ENCODE measurements at places on chromosomes 1 and 21.

- no peak for DNase-seq
These were observed 29.3 kb downstream of the MYOG start for GRCh38 chr1:203056516-203056915.

DNA sequence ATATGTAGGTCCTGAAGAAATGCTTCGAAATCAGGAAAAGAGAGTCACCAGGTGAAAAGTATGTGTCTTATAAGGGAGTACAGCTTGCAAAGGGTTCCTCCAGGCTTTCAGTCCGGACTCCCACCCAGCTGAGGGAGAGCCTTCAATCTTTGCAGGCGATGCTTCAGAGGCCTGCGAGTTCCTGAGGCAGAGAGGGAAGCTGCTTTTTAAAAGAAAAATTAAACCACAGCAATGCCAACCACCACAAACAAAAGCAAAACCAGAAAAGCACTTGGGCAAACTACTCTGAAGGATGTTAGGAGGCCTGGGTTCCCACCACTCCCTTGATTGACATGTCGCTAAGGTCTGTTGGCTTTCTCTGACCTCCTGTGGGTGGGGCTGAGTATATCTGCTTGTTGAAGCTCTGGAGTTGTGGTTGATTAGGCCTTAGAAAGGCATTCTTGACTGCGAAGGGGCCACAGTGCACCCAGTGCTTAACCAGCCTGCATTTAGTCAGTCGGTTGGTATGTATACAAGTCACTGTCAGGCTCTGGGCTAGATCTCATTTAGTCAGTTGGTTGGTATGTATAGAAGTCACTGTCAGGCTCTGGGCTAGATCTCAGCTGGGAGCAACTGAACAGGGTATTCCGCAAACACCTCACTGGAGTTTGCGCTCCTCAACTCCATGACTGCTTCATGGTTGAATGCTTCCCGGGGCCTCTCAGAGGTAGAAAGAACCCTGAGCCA lies 1.2 kb downstream of the NIPAL3 start:
- no peak for DNase-seq

GRCh38 chr1:31122101-31122735 lies 56.7 kb upstream of the PUM1 start:
- DNase-seq: no peak

DNA sequence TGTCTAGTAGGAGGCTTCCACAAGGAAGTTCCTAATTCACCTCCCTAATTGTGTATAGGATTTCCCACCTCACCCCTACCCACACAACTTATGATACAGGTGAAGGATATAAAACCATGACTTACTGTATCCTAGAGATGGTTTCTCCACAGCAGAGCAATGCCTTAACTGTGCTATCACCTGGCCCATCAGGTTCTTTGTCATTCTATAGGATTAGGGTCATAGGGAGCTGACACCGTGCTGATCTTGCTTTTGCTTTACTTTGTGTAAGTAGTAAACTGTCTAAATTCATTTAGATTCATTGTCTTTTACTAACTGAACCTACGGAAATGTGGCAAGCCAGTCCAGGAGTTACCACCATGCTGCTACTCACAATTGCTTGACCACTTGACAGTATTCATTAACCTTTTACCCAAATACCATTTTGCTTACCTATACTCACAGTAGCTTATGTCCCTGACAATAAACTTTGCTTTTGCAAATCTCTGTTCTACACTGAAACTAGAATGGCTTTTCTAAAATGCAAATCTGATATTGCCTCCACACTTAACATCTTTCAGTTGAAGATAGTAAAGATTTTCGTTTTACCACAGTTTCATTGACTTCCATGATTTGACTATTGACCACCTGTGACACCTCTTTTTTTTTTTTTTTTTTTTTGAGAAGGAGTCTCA lies 147.6 kb downstream of the IFI44 start:
- no peak for DNase-seq

DNA sequence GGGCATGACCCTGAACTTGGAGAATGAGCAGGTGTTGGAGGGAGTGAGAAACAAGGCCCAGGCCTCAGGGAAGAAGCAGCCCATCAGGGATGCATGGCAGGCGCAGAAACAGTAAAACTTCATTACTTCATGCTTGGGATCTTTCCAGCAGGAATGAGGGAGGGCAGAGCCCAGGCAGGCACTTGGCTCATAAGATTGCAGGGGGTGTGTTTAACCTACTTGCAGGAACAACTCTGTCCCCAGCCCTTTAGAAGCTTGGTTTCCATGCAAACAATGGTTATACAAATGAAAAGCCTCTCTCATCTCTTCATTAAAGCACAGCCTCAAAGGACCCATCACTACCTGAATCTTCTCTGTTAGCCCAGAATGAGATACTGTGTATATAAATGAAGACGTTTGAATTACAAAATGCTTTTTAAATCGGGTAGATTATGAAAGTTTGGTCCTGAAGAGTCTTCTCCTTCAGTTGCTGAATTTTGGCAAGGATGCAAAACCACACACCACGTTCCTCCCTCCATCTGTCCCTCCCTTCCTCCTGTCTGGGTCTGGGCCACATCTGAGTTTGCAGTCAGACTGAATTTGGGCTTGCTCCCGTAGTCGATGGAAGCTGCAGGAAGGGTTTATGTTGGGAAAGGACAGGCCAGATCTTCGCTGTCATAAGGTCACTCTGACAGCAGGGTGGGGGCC lies 154.4 kb upstream of the KLHDC7A start:
- DNase-seq: no peak

- DNase-seq: peak; percentile 38
These were observed 175.1 kb downstream of the ADSS2 start for GRCh38 chr1:244276646-244277045.

DNA sequence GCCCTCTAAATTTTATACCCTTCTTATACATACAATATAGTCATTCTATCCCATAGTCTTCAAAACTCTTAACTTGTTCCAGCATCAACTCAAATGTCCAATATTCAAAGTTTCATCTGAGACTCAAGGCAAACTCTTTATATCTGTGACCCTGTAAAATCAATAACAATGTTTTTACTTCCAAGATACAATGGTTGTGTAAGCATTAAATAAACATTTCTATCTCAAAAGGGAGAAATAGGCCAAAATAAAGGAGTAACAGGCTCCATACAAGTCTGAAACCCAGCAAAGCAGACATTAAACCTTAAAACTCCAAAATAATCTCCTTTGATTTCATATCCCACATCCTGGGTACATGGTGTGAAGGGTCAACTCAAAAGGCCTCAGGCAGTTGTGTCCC lies 1299.1 kb downstream of the MRPL39 start:
- DNase-seq: no peak

GRCh38 chr1:43204394-43204793 lies 32.3 kb downstream of the CFAP57 start:
- no peak for DNase-seq

GRCh38 chr1:31575369-31576140 lies 760 bp upstream of the TINAGL1 start:
- no peak for DNase-seq

- no peak for DNase-seq
These were observed 20.0 kb downstream of the NOL9 start for GRCh38 chr1:6534248-6534822.

GRCh38 chr21:35062016-35062415 lies 12.9 kb upstream of the RUNX1 start:
- no peak for DNase-seq

DNA sequence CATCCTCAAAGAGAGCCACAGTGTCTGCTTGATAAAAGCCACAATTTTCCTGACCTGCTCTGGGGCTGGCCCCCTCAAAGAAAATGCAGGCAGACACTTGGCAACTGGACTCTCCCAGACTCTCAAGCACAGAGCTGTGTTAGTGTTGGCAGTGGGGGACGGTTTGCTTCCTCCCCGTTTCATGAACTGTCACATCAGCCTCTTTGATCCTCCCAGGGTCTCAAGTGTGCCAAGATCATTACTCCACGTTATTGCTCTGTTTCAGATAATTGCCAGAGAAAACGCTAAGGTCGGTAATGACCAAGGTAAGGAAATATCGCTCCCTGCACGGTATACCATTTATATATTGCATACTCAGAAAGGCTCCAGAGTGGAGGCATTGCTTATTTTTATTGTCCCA lies 138.8 kb downstream of the NTMT2 start:
- no peak for DNase-seq

DNA sequence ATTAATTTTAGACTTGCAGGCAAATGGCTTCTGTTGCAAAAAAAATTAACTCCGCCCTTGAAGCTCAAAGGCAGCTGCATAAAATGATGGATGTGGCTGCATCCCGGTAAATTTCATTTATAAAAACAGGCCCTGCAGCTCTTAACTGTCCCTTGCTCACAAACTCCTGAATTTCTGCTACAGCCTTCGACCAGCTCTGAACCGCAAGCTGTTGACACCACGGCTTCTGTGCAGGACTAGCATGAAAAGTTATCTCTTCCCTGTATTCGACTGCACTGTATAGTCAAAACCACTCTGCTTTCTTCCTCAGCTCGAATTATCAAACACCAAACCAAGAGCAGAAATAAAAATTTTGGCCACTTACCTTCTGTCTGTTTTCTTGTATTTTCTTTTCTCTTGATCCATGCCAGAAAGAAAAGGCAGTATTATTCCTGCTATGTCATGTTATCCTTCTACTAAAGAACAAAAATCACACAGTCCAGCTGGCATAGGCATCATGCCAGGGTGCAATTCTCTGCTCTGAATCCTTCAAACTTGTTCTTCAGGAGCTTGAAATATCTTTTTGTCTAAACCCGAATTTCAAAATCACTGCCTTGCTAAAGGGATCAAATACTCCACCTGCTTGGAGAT lies 195.5 kb upstream of the NCAM2 start:
- no peak for DNase-seq

GRCh38 chr1:77706321-77706720 lies 23.9 kb upstream of the ZZZ3 start:
- DNase-seq: no peak

- DNase-seq: no peak
These were observed 110.6 kb upstream of the ATP1A1 start for GRCh38 chr1:116262207-116262994.

- no peak for DNase-seq
These were observed 26.9 kb upstream of the CNTN2 start for GRCh38 chr1:205016075-205016474.

DNA sequence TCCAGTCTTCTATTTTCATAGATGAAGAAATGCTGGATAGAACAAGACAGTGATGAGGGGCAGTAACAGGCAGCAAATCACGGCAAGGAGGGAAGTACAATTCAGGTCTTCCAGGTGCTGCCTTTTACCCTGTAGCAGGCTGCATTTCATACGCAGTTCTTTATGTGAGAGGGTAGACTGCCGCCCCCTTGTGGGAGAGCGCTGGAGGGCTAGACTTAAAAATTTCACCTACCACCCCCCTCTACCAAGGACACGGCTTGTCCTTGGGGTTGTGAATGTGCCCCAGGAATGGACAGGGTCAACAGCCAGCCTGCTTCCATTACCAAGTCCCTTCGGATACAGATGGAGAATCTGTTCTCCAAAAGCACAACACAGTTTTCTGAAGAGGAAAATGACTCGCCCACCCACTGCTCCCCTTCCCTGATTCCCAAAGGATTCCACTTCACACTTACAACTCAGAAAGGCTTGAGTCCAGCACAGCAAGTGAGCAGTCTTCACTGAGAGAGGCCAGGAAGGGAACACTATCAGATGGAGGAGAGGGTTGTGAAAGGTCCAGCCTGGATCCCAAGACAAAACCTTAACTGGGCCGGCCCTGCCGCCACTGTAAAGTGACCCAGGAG lies 7.4 kb downstream of the WDR77 start:
- DNase-seq: no peak

DNA sequence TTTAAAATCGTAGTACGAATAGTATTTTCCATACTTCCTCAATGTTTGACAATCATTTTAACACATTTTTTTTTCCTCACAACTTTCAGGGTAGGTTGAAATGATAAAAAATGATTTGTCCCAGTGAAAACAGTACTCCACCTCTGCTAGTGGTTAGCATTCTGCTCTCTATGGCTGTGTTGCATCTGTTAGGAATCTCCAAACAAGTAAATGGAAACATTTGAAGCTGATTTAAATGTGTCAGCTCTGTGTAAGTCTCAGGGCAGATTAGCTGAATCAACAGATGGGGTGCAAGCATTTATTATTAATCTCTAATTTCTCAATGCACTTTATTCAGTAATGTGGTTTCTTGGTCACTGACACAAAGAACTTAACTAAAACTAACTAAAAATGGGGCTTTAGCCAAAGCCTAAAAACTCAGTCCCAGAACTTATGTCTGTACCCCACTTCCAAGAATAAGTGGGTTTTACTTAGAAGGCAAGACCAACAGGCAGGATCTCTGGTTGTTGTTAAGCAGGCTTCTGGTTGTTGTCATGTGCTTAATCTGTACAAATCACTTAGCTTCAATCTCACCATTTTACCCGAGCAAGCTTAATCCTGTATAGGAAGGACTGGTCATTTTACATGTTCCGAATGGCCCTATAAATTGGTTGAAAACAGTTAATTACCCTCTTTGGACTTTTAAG lies 67.8 kb downstream of the PRRX1 start:
- no peak for DNase-seq

DNA sequence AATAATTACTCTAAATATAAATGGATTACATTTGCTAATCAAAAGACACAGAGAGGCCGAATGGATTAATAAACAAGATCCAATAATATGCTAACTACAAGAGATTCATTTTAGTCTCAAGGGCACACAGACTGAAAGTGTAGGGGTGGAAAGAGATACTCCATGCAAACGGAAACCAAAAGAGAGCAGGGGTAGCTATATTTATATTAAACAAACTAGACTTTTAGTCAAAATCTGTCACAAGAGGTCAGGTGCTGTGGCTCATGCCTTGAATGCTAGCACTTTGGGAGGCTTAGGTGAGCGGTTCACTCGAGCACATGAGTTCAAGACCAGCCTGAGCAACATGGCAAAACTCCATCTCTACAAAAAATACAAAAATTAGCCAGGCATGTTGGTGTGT lies 33.6 kb upstream of the DISP1 start:
- no peak for DNase-seq

DNA sequence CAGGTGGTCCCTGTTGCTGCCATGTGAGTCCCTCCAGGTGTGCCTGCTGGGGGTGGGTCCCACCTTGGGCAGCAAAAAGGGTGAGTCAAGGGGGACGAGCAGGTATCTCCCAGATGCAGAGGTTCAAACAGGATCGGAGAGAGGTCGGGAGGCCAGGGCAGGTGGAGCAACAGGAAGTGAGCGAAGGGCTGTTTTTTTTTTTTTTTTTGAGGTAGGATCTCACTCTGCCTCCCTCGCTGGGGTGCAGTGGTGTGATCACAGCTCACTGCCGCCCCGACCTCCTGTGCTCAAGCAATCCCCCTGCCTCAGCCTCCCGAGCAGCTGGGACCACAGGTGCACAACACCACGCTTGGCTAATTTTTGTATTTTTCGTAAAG lies 39.4 kb downstream of the SLC2A7 start:
- DNase-seq: no peak

GRCh38 chr1:197519741-197520334 lies 251.8 kb downstream of the CRB1 start:
- DNase-seq: no peak

Data from adrenal gland (tissue), 19 donors.